ENCODE measurements at places on chromosomes 3 and 15.

DNA sequence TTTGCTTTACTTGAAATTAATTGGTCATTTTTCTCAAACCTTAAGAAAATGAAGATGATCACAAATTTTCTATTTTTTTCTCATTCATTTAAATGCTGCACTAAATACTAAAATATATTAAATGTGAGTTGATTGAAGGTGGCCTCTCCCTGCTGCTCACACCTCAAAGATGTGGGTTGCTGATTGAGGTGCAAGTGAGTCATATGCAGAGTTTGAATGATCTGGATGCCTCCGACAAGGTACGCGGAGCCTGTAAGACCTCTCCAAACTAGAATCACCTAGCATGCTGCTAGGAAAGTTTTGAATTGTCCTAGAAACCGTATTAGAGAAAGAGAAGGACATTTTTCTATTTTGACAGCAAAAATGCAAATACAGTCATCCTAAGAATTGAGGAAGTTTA lies 211.3 kb upstream of the FEZF2 start:
- no peak for DNase-seq

DNA sequence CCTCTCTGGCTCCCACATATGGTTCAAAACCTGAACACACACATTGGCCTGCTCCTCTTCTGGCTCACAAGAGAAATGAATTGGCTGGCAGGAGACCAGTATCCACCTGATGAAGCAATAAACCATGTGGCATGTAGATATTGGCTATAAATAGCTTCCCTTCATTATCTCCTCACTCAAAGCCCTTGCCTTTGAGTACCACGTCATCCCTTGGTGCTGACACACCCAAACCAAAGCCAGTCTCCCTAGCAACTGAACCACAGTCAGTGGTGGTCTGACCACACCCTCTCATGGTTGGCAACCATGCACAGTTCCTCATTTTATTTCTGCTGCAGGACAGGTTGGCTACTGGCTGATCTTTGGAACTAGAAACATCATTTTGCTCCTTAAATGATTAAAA lies 98.8 kb downstream of the ZNF621 start:
- no peak for DNase-seq

GRCh38 chr3:122948408-122948807 lies 79.2 kb downstream of the SEMA5B start:
- DNase-seq, result no peak

- no peak for DNase-seq
Observed at GRCh38 chr3:177977381-177978158, 558.7 kb upstream of the KCNMB2 start.

DNA sequence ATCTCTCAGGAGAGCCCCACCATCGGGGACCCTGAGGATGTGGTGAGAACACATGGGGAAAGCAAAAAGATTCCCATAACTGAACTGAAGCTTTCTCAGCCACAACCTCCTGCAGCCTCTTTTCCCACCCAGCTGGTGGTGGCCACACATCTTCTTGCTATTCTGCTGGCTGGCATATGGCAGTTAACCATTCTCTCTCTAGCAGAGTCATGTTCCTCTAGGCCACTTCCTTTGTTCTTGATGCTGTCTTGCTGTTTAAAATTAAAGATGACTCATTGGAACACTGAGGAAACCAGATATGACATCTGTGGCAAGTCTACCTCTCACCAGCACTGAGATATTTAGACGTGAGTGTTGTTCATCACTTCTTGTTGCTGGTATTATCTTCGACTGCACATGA lies 180.3 kb upstream of the ROBO2 start:
- DNase-seq, result no peak

GRCh38 chr15:70508561-70509281 lies 254.6 kb downstream of the UACA start:
- DNase-seq, result no peak

DNA sequence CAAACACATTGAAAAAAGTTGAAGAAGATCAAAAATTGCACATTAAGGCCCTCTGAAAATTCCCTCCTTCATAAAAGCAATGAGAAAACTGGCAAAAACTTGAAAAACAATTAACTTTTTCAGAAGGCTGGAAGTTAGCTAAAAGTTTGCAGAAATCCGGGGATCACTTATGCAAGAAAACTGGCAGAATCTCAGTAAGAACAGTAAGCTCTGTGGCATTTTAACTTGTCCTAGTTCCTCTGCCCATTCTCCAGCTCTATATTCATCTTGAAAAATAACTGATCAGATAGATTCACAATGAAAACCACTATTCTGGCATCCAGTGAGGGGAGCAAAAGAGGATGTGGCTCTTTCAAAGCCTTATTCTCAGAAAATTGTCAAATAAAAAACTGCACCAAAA lies 566.8 kb downstream of the NTRK3 start:
- no peak for DNase-seq

Data from activated T-helper 1 cell treated with anti-CD3 and anti-CD28 coated beads, Interleukin-2, amount 50 U/mL, for 16 hours (primary cell).